ENCODE measurements at places on chromosomes 2 and 18.

DNA sequence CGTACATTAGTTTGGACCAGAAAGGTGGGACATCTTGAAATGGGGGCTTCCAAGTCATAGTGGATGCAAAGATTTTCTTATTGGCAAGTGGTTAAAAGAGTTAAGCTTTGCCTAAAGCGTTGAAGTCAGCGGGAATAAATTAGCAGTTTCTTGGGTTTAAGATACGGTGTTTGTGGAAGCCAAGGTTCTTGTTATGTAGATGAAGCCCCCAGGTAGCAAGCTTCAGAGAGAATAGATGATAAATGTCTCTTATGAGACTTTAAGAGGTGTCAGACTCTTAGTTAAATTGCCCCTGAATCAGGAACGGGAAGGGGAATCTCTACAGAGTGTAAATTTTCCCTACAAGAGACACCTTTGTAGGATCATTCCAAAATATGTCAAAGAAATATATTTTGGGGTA lies 10.9 kb upstream of the GLS start:
- no peak for DNase-seq

- no peak for DNase-seq
Observed at GRCh38 chr18:58269931-58270330, 225.9 kb downstream of the NEDD4L start.

GRCh38 chr18:56593906-56594305 lies 44.5 kb downstream of the TXNL1 start:
- DNase-seq = no peak

GRCh38 chr2:107719141-107719540 lies 107.6 kb upstream of the RGPD4 start:
- no peak for DNase-seq

GRCh38 chr18:21449367-21450290 lies 150.9 kb downstream of the ESCO1 start:
- no peak for DNase-seq

GRCh38 chr2:53312721-53313120 lies 454.9 kb upstream of the CHAC2 start:
- DNase-seq = no peak

DNA sequence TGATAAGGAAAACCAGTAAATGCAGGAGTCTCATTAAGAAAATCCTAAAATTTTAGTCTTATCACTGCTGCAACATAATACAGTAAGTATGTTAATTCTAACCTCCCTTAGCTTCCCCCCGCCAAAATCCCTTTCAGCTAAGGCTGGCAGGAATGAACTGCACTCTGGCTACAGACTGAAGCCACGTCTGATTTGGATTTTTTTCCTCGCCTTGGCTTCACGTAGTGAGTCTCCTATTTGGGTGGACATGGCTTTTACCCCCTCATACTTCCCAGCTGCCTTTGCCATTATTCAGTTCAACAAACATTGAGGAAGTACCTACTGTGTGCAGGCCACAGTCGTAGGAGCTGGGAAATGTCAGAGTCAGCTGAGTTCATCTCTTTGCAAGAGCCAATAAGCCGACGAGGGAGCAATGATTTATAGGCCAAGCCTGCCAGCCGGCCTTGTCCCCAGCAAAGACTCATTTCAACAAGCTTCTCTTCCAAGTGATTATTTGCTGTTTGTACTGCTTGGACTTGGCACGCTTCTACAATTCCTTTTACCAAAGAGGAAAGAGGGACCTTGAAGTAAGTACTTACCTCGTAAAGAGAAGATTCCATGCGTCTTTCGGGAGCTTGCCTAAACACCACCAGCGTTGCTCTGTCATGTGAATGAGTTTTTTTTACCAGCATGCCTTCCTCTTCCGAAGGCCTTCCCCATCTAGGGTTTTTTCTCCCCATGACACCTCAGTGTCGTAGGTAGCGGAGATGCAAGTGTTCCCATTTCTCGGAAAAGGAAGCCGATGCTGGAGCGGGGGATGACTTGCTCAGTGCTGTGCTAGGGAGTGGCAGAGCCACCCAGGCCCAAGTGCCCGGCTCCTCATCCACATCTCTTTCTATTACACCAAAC lies 138.6 kb downstream of the KLHL29 start:
- DNase-seq = no peak

- no peak for DNase-seq
Observed at GRCh38 chr2:144975881-144976280, 456.0 kb upstream of the ZEB2 start.

DNA sequence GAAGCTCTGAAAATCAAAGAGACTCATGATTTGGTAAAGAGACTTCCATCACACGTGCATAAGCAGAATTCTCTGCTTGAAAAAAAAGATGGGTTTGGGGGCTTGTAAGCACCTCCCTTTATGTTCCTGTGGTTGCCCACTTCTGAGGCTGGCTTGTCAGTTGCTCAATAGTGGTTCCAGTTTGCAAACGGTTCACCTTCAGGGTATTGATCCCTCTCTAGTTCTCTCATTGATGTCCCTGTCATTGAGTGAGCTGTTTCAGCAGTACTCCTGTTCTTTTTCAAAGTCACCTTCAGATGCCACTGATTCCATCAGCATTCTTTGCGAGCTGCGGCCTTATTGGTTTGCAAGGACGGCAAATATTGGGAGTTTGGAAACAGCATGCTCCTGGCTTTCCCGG lies 17.1 kb upstream of the YWHAQ start:
- DNase-seq = no peak

DNA sequence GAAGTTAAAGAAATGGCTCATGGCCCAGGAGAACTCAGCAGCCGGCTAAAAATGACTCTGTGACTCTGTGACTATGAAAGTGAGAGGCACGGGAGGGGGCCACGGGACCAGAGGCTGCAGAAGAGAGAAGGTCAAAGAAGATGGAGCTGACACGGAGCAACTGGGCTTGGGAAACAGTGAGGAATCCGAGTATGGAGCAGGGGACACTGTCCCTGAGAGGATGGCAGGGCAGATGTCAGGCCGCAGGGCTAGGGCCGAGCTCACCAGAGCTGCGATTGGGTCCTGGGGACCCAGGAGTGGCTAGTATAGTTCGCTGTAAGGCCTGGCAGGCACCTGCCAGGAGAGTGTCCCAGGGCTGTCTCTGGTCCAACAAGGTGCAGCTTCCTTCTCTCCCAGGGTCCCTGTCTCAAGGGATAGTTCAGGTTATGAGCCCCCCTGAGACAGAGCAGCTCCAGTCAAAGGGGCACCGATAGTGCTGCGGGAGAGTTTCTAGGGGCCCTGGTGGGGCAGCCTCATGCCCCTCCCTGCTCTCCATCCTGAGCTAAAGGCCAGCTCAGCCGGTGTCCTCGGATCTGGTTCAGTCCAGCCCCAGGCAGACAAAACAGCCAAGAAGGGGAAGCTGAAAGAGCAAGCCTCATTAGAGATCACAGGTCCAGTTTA lies 42.7 kb downstream of the CIB4 start:
- DNase-seq = no peak

DNA sequence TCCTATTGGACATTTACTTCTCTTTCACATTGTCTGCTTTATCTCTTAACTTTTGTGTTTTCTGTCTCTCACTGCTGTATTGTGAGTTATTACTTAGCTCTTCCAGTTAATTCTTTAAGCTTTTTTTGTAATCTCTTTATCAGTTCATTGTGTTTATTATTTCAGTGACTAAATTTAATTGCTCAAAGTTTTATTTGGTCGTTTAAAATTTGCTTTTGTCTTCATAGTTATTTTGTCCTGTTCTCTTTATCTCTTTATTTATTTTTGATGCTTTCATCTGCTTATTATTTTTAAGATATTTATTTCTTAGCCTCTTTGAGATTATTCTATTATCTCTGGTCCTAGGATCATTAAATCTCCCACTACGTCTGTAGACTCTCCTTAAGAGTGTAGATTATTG lies 268.6 kb downstream of the ALPK2 start:
- no peak for DNase-seq

DNA sequence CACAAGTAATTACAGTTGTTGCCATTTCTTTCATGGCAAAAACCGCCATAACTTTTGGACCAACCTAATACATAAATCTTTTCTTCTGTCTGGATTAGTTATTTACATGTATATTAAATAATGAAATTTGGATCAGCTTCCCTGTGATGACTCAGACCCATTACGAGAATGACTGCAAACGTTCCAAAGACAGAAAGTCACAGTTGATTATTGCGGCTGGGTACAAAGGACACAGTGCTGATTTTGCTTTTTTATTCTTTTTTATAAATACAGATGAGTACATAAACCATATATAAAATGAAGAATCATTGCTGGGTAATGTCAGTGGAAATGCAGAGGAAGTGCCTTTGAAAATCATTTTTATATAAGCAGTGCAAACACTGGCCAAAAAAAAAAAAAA lies 126.2 kb downstream of the TWIST2 start:
- no peak for DNase-seq

DNA sequence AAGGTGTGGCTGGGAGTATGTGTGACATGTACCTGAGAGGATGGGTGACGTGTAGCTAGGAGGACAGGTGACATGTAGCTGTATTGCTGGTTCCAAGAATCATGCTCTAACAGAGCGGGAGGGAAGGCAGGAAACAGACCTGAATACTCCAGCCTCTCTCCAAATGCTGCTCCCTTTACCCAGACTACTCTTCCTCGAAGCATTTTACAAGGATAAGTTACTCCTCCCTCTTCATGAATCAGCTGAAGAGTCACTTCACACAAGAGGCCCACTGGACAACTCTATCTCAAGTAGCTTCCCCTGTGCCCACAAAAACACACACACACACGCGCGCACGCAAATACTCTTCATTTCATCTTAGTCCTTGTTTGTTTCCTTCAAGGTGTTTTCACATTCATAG lies 52.6 kb upstream of the KIDINS220 start:
- no peak for DNase-seq

GRCh38 chr18:75544496-75544895 lies 117.0 kb upstream of the SMIM21 start:
- no peak for DNase-seq

- DNase-seq = no peak
Observed at GRCh38 chr18:40013001-40013609, 1941.9 kb upstream of the PIK3C3 start.

- DNase-seq = no peak
Observed at GRCh38 chr2:169525434-169525833, 15.9 kb downstream of the KLHL41 start.

- DNase-seq = no peak
Observed at GRCh38 chr2:61710711-61711110, 143.1 kb downstream of the FAM161A start.

DNA sequence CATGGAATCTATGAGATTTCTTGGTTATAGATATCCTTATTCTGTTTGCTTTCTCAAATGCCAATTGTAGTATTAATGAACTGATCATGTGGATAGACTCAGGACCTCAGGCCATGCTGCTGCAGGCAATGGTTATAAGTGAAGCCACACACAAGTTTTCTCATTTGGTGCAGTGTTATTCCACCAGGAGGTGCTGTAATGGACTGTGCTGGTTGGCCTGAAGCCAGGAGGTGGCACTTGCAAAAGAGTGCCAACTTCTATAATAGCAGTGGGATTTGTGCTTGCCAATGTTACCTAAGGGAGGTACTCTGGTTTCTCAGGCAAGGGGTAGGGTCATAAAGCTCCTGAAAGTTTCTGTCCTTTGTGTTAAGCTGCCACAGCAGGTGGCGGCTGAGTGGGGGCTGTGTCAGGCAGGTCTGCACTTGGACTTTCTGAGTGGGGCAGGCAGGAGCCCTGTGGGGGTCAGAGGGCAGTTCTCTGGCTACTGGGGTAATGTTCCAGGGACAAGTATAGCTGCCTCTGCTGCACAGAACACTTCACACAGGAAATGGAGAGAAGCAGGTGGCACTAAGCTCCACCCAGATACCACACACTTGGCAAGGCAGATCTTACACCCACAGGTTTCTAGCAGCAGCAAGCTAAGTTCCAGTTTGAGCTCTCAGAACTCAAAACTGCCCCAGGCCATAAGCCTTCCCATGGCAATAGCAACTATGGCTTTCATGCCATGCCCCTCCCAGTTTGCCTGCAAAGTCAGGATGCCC lies 352.6 kb upstream of the CWC22 start:
- peak; percentile 12 for DNase-seq

DNA sequence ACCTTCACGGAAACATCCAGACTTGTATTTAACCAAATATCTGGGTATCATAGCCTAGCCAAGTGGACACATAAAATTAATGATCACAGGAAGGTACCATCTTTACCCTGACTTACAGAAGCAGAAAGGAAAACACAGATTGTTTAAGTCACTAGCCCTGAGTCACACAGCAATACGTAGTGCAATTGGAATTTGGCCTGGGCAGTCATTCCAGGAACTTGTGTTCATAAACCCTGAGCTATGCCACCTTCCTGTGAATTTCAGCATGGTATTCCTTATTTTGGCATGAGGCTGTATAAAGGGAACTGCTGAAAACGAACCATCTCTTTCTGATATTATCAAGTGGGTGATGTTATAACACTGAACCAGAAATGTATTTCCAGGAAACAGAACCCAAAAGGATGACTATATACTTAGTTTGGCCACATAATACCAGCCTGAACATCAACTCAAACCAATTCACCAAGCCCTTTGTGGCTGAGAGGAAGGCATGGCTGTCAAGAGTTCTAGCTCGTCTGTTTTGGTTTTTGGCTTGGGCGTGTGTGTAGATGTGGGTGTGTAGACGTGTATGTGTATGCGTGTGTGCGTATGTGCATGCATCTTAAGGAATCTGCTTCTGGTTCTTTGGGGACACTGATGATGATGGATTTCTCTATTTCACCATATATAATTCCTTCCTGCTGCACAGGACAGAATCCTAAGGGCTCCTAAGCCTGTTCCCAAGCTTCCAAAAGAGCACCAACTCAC lies 533.4 kb upstream of the ID2 start:
- no peak for DNase-seq

GRCh38 chr18:49019446-49020045 lies 68.8 kb upstream of the SMAD7 start:
- DNase-seq = no peak

- DNase-seq = no peak
Observed at GRCh38 chr2:27566628-27567027, 16.2 kb upstream of the ZNF512 start.

DNA sequence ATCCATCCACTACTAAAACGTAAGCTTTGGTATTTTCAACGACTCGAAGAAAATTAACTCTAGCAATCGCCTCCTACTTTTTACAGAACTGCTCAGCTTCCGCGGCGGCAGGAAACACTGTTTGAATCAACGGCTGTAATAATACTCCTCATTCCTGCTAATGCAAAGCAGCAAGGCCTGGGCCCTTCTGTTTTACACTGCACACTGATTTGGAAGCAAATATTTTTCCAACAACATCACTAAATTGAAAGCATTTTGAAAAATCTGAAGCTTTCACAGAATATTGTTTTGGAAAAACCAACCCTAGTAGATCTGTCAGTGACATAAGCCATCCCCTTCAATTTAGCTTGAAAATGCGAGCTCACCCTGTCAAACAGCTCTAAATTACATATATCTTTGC lies 261.2 kb downstream of the TXNL1 start:
- no peak for DNase-seq

GRCh38 chr2:100161945-100162620 lies 19.7 kb upstream of the AFF3 start:
- DNase-seq = no peak

GRCh38 chr2:159658881-159659873 lies 42.8 kb upstream of the BAZ2B start:
- no peak for DNase-seq

Data from CD4-positive, alpha-beta T cell treated with Interleukin-4 for 1 hour (primary cell).